Activated CD4-positive, alpha-beta memory T cell treated with anti-CD3 and anti-CD28 coated beads, Interleukin-2, amount 10 ng/mL, durations not matched to agents 7 days and 5 days (primary cell): ENCODE measurements at places on chromosomes 12 and 14.

DNA sequence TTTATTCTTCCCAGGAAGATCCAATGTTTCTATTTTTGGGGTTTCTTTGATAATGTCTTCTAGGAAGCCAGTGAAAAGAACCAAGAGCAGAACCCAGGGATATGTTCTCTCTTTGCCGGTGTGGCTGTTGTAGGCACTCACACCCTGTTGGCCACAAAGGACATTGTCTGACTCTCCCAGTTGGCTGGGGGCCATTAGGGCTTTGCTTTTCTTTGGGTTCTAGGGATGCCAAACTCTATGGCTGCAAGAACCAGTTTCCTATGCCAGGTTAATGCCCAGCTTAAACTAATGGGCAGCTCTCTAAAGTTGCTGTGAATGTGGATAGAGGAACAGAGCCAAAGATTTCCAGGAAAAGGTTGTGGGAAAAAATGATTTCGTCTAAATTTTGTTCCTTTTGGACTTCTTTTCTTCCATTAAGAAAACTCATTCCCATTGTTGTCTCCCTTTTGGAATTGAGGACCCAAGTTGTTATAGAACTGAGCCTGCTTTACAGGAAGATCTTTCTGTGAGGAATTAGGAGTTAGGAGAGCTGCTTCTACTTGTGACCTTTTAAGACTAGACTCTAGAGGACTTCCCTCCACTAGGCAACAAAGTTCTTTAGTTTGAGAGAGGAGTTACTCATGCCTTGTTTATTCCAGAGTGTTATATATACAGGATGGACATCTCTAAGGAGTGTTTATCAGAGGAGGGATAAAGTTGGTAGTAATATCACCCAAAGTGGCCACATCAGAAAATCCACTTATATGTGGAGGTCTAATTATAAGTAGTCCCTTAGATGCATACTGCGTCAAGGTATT, 13.1 kb downstream of the COPZ1 start:
- H3K4me1 ChIP-seq, result peaks cover 10% of the 10 kb centered on the region
- H3K36me3 ChIP-seq, result peaks cover 27% of the 10 kb centered on the region
- no peaks in the 10 kb centered on the region for H3K27me3 ChIP-seq
- H3K27ac ChIP-seq, result no peak overlapping the region

GRCh38 chr12:29212682-29213403, 63.8 kb downstream of the FAR2 start:
- no peak for DNase-seq
- H3K36me3 ChIP-seq, result no peaks in the 10 kb centered on the region
- no peaks in the 10 kb centered on the region for H3K4me1 ChIP-seq
- H3K27ac ChIP-seq, result no peak overlapping the region

- no peak overlapping the region for H3K4me3 ChIP-seq
- no peaks in the 10 kb centered on the region for H3K4me1 ChIP-seq
- H3K27ac ChIP-seq, result no peak overlapping the region
- DNase-seq, result no peak
- H3K27me3 ChIP-seq, result peaks cover 4% of the 10 kb centered on the region
- no peaks in the 10 kb centered on the region for H3K36me3 ChIP-seq
Measured at GRCh38 chr12:102281231-102281630, 83.6 kb upstream of the PMCH start.

DNA sequence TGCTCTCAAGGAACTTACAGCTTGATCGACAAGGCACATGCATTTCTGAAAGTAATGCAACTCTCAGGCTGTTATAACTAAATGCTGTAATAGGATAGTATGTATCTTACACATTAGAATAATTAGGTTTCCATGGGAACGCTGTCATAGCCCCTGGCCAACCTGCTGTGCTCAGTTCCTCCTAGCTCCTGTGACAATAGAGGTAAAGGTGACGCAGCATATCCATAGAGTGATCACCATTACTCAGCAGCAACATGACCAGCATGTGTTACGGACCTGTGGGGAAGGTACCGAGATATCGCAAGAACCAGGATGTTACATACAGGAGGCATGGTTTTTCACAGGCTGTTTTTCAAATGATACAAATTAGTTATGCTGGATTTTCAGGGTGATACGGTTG, 150.7 kb downstream of the CAND1 start:
- no peaks in the 10 kb centered on the region for H3K36me3 ChIP-seq
- no peak overlapping the region for H3K27ac ChIP-seq
- no peak overlapping the region for H3K4me3 ChIP-seq
- H3K4me1 ChIP-seq, result no peaks in the 10 kb centered on the region

GRCh38 chr14:56633544-56633943, 53.9 kb downstream of the TMEM260 start:
- H3K4me3 ChIP-seq, result no peak overlapping the region
- DNase-seq, result no peak
- H3K36me3 ChIP-seq, result peaks cover 80% of the 10 kb centered on the region

DNA sequence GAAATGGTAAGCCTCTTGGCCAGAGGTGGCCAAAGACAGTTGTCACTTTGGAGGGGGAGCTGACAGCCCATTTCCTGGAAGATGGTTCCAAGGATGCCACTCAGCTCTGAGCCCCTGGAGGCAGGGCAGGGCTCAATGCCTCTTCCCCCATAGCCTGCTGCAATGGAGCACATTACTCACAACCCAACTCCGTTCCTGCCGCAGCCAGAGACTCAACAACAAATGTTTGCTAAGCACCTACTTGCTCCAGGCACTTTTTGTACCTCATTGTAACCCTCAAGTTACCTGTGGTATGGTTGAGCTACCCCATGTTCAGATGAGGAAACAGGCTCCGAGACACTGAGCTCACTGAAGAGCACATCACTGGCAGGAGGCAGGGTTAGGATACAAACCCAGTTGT, 19.5 kb downstream of the IRF2BPL start:
- no peak overlapping the region for H3K27ac ChIP-seq
- H3K27me3 ChIP-seq, result peaks cover 17% of the 10 kb centered on the region
- peaks cover 9% of the 10 kb centered on the region for H3K4me1 ChIP-seq
- DNase-seq, result no peak

- H3K27ac ChIP-seq, result no peak overlapping the region
- H3K27me3 ChIP-seq, result peaks cover 9% of the 10 kb centered on the region
- DNase-seq, result no peak
- H3K4me3 ChIP-seq, result no peak overlapping the region
Measured at GRCh38 chr14:95011445-95012006, 145.8 kb downstream of the DICER1 start.

DNA sequence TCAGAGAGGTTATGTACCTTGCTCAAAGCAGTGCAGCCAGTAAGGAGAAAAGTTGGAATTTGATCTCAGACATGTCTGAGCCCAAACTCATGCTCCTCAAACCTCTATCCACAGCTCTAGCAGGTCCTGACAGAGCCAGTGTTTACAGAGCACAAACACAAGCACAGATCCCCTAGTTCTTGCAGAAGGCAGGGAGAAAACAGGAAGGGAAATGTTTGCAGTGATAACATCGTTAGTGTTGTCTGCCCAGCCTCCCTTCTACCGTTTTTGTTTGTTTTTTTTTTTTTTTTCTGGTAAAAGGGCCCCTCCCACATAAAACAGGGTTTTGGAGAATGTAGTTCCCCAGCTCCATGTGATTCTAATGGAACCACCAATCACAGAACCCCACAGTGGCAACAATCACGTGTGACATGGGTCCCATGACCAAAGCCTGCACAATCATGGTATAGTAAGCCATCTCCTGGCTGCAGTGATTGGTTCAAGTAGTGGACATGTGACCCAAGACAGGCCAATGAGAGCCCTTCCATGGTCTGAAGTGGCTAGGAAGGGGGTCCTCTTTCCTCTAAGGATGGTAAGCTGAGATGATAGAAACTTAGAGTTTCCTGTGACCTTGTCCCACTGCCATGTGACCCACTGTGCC, 513.4 kb downstream of the MED13L start:
- no peak overlapping the region for H3K27ac ChIP-seq
- no peak overlapping the region for H3K4me3 ChIP-seq
- no peaks in the 10 kb centered on the region for H3K27me3 ChIP-seq
- DNase-seq, result no peak

DNA sequence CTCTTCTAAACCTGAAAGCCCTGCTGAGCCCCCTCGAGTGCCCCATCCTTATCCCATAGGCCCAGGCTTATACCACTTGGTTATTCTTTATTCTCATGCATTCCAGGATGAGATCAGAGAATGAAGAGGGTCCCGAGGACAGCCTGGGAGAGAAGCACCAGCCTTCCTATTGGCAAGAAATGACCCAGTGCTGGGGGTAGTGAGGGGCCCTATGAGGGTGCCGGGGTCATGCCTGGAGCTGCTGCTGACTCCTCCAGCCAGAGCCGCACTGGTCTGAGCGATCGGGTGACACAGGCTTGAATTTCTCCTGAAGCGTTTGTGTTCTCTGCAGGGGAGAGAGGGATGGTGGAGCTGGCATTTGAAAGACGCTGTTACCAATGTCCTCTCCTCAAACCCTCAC, 18.1 kb downstream of the MORN3 start:
- H3K4me1 ChIP-seq, result peaks cover 48% of the 10 kb centered on the region
- no peaks in the 10 kb centered on the region for H3K27me3 ChIP-seq
- H3K27ac ChIP-seq, result no peak overlapping the region
- H3K4me3 ChIP-seq, result no peak overlapping the region
- peaks cover 59% of the 10 kb centered on the region for H3K36me3 ChIP-seq

DNA sequence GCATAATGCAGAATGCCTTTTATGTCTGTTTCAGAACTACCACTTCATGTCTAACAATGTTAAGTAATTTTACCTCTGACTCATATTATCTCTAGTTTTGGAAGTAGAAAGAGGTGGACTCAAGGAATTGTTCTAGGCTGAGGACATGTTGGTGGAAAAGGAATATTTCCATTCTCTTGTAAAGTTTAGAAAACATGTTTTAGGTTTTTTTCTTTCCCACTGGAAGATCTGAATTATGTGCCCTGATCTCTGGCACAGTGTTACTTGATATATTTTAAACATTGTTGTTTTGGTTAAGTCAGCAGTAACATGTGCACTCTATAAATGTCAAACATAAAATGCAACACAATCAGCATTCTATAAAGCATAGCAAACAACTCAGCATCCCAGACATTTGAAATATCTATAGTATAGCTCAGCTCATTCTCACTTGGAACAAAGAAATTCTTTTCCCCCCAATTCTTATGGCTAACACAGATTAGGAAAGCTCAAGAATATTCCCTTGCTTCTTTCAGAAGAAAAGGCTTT, 202.3 kb downstream of the STXBP6 start:
- peaks cover 8% of the 10 kb centered on the region for H3K27me3 ChIP-seq
- no peaks in the 10 kb centered on the region for H3K4me1 ChIP-seq
- no peak for DNase-seq
- H3K4me3 ChIP-seq, result no peak overlapping the region

GRCh38 chr14:61179796-61180398, 101.2 kb downstream of the TMEM30B start:
- peaks cover 57% of the 10 kb centered on the region for H3K4me1 ChIP-seq
- no peak for DNase-seq
- H3K27me3 ChIP-seq, result no peaks in the 10 kb centered on the region
- H3K4me3 ChIP-seq, result no peak overlapping the region
- H3K27ac ChIP-seq, result no peak overlapping the region

DNA sequence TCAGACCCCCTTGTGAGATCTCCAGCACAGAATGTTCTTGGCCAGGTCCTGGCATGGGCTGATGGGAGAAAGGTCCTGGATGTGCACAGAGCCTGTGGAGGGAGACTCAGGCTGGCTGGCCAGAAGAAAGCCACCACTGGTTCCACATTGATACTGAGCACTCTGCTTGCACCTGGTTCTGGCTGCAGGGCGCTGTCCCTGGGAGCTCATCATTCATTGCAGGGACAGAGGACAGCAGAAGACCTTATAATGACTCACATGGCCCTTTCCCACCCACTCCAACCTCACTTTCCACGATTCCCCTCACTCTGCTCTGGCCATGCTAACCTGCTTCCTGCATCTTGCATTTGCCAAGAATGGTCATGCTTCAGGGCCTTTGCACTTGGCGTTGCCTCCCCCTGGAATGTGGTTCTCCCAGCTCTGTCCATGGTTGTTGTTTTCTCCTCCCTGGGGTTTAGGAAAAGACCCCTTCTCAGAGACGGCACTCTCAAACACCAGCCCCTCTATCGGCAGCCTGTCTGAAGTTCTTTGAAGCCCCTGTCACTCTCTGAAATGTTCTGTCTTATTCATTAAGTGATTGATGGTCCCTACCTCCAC, 10.3 kb downstream of the KRT7 start:
- peaks cover 3% of the 10 kb centered on the region for H3K36me3 ChIP-seq
- peak overlapping the region; percentile 89 for H3K27ac ChIP-seq
- no peak overlapping the region for H3K4me3 ChIP-seq
- no peak for DNase-seq
- peaks cover 7% of the 10 kb centered on the region for H3K27me3 ChIP-seq

- no peak for DNase-seq
- no peaks in the 10 kb centered on the region for H3K27me3 ChIP-seq
- peaks cover 6% of the 10 kb centered on the region for H3K4me1 ChIP-seq
- no peak overlapping the region for H3K27ac ChIP-seq
Measured at GRCh38 chr12:92473564-92473963, 229.2 kb upstream of the PLEKHG7 start.

DNA sequence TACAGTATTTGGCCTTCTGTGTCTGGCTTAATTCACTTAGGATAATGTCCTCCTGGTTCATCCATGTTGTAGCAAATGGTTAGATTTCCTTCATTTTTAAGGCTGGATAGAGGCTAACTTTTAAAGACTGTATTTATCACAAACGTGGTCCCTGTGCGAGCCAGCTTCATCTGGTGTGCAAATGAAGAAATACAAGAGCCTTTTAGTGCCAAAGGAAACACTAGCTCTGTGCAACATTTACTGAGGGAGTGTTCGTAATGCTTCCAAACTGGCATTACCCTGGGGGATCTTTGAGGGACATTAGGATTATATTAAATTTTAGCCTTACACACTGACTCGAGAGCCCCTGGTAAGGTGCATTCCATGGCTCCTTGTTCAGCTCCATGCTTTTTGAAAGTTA, 43.0 kb upstream of the SLC38A2 start:
- H3K27me3 ChIP-seq, result peaks cover 16% of the 10 kb centered on the region
- peaks cover 12% of the 10 kb centered on the region for H3K36me3 ChIP-seq
- H3K4me1 ChIP-seq, result no peaks in the 10 kb centered on the region
- DNase-seq, result no peak

GRCh38 chr12:91055976-91056375, 1.8 kb downstream of the KERA start:
- no peaks in the 10 kb centered on the region for H3K27me3 ChIP-seq
- H3K4me3 ChIP-seq, result no peak overlapping the region
- no peaks in the 10 kb centered on the region for H3K36me3 ChIP-seq
- H3K27ac ChIP-seq, result no peak overlapping the region
- no peak for DNase-seq

DNA sequence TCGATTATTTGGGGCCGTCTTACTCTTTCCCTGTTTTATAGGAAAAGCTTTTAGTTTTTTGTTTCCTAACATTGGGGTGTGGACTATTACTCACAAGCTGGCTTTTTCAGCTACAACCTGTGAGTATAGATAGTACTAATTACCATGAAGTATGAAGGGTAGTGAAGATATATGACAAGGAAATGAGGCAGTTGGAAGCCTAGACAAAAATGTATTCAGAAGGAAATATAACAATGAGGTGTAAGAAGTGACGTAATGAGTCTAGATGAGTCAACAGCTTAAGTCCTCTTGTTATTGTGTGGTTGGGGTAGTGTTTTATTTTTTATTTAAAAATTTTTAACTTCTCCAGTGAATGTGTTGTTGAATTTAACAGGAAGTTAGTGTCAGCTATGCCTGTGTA, 804.5 kb downstream of the NRXN3 start:
- no peak overlapping the region for H3K27ac ChIP-seq
- DNase-seq, result no peak
- H3K36me3 ChIP-seq, result no peaks in the 10 kb centered on the region
- no peaks in the 10 kb centered on the region for H3K4me1 ChIP-seq
- no peak overlapping the region for H3K4me3 ChIP-seq

- H3K4me1 ChIP-seq, result peaks cover 12% of the 10 kb centered on the region
- H3K4me3 ChIP-seq, result no peak overlapping the region
- no peak for DNase-seq
- no peak overlapping the region for H3K27ac ChIP-seq
Measured at GRCh38 chr14:103597623-103598377, 31.2 kb upstream of the KLC1 start.

GRCh38 chr12:3929875-3930615, 56.8 kb upstream of the PARP11 start:
- no peak overlapping the region for H3K27ac ChIP-seq
- no peak overlapping the region for H3K4me3 ChIP-seq
- peaks cover 7% of the 10 kb centered on the region for H3K27me3 ChIP-seq
- no peak for DNase-seq
